ENCODE measurements at places on chromosomes 2 and 18.

GRCh38 chr2:174603280-174603679 lies 5.7 kb upstream of the WIPF1 start:
- DNase-seq: peak; percentile 24

DNA sequence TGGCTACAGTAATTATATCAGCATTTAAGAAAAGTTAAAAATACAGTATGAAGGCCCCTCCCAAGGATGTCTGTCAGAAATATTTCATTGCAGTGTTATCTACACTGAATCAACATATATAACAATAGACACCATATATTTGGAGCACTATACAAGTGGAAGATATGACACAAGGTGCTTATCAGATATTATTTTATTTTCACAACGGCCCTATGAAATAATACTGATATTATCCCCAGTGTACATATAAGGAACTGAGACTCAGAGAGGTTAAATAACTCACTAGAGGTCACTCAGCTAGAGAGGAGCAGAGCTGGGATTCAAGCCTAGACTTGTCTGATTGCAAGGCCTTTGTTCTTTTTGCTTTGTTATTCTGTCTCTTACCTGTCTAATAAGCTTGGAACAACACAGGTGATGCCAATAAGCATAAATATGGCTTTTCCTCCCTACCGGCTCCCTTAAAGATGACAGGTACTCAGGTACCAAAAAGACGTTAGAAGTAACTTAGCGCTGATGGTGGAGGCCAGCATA lies 4.7 kb upstream of the SLC40A1 start:
- no peak for DNase-seq

DNA sequence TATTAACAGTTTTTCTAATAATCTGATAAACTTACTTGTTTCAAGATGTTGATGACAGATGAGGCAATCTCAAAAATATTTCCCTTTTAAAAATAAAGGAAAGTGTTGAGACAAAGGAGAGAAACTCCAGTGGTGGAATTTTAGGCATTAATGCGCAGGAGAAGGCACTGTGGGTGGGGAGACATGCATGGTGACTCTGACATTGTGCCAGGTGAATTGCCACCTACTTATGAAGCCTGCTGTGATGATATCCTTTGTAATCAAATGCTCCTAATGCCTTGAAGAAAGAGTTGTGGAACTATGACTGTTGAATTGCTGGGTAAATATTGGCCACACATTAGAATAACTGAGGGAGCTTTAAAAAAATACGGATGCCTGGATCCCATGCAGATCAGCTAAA lies 101.4 kb downstream of the PLA2R1 start:
- no peak for DNase-seq

- DNase-seq: no peak
Observed at GRCh38 chr2:162072181-162072702, 1.8 kb downstream of the DPP4 start.

DNA sequence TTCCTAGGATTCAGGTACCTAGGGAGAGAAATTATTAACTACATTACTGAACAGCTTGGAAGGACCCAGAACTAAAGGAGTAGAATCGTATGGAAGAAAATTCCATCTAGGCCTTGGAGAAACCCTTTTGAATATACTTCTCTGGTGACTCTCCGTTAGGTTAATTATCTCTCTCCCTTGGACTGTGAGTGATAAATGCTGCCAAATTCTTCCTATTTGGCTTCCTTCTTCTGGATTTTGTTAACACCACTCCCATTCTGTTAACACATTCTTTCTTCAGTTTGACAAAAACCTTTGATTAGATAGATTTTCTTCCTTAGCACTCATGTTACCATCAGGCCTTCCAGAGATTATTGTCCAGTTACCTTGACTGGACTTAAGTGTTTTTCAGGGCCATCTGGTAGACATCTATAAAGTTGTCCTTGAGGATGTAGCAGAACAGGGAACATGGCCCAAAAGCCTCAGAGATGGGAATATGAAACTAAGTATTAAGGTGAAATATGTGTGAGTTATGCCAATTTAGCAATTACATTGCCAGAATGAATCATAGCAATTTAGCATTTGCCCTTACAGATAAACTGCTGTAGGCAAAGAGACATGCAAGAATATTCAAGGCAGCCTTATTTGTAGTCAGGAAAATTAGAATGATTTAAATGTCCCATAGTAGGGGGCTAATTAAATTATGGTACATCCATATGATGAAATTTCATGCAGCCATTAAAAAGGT lies 6.7 kb downstream of the CYP27A1 start:
- no peak for DNase-seq

- no peak for DNase-seq
Observed at GRCh38 chr2:217248312-217248935, 388.6 kb upstream of the TNP1 start.

- DNase-seq: no peak
Observed at GRCh38 chr2:66830881-66831280, 396.0 kb downstream of the MEIS1 start.

Measured in stimulated activated CD4-positive, alpha-beta T cell treated with anti-CD3 and anti-CD28 coated beads, TNF-alpha, amount 100 ng/mL, for 4 hours (primary cell).